Stimulated activated CD4-positive, alpha-beta T cell treated with anti-CD3 and anti-CD28 coated beads, Interleukin-12 subunit alpha, Interleukin-12 subunit beta, amount 100 ng/mL, for 24 hours (primary cell): ENCODE measurements at places on chromosomes 5 and 9.

GRCh38 chr9:95478335-95478734 is 38.4 kb downstream of the PTCH1 start:
- DNase-seq, result no peak

DNA sequence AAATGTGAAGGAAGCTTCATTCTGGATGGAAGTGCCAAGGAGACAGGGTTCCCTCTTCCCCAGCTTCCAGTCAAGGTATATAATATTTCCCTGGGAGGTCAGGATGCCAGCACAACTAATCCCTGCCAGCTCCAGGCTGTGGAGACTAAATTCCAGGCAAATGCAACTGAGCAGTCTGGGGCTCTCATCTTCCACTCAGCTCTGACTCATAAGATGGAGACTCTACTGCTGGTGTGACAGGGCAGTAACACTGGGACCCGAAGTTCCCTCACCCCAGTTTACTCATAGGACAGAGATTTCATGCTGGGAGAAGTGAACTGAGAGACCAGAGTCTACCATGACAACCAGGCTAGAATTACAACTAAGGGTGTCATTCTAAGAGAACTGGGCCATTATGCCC is 235.4 kb downstream of the FSTL4 start:
- no peak for DNase-seq

GRCh38 chr5:71701407-71701806 is 17.7 kb upstream of the CARTPT start:
- no peak for DNase-seq

DNA sequence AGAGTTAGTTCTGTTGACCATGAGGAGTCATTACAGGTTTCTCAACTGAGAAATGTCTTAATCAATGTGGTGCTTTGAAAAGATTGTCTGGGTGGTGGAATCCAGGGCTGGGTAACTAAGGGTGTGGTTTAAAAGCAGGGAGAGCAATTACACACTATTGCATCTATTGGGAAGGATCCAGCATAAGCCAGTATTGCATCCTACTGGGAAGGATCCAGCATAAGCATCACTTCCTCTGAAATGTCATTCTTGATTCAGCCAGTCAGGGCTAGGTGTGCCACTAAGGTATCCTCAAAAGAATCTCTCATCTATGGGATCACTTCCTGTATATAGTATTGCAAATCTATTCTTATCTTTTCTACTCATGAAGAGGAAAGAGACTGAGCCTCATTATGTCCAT is 38.6 kb downstream of the ELOVL7 start:
- DNase-seq, result no peak

DNA sequence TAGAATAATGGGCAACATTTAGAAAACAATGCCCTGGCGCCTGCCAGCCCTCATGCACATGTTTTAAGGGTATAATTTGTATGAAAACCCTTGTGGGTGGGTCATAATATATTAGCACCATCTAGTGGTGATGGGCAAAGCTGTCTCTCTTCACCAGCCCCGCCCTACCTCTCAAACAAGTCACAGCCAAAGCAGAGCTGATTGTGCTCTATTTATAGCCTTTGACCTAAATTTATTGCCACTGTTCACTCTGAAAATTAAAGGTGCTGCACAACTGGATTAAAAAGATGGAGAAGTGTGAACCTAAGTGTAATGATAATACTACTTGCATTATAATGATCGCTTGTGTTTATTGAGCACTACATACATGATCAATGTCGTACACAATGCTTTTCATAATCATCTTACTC is 131.9 kb upstream of the ANKH start:
- DNase-seq, result peak; percentile 27

GRCh38 chr5:130324953-130325671 is 420.8 kb downstream of the CHSY3 start:
- no peak for DNase-seq

- no peak for DNase-seq
Measured at GRCh38 chr9:123537809-123538208, 181.8 kb downstream of the CRB2 start.

- no peak for DNase-seq
Measured at GRCh38 chr5:149210225-149210624, 61.4 kb upstream of the AFAP1L1 start.

DNA sequence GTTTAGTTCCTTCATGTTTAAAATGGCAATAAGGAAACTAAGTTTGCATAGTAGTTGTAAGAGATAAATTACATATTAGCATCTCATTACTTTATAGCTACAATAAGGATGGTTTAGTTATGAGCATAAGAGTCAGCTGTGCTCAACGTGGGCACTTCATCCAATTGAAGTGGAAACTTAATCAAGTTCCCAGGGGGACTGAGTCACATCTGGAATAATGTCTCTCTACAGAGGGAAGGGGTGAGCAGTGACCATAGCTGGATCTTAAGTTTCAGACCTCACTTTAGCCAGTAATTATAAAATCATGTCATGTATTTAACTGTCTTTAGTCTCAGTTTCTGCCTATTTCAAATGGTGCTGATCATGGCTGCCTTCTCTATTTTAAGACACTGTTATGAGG is 36.8 kb upstream of the FAM240B start:
- no peak for DNase-seq

DNA sequence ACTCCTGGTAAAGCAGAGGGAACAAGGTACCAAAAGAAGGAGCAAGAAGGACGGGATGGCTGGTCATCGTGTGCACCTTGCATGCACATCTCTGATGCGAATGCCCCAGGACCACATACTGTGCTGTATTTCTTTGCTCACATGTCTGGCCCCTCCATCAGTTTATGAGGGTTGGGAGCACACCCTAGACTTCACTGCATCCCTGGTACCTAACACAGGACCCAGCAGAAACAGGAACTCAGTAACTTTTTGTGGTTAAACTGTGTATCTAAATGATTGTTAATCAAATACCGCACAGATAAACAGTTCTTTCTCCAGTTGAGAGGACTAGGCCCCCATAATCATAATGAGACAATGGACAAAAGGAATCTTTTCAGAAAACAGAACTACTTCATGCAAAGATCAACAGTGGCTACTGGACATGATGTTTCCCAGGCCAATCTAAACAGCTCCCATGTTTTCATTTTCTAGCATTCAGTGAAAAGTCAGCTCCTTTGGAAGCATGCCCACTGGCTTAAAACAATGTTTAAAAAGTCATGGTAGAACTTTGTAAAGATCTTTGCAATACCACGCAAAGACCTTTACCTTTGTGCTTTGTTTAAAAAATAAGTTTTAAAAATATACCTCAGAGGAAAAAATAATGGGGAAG is 55.5 kb upstream of the IFNK start:
- no peak for DNase-seq

DNA sequence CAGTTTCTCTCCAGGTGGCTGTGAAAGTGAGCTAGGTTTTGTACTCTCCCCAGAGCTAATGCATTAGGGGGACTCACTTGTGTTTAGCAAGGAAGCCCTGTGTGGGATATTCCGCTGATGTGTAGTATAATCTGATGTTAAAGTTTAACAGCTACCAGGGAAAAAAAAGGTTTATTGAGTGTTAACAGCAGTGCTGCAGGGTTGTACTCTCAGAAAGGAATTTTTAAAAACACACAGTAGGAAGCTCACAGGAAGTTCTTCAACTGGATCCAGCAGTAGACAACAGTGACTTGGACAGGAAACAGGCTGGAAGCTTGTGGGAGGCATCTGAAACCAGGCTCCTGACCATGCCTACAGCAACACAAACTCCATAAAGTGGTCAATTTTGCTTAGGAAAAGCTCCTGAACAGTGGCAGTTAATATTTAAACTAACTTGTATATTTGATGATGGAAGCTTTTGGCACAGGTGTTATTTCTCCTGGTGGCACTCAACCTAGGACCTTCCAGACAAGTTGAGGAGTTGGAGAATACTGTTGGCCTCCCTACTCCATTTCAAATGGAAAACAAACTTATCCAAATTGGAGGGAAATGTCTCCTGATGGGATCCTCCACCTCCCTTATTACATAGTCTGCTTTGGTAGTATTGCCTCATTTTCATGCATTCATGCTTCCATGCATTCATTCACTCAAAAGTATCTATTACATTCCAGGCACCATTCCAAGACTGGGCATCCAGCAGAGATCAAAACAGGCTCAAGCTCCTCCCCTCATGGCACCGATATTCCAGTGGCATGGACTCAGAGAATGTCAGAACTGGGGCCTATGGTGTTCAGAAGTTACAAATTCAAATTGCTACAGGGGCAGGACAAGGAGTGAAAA is 54.7 kb downstream of the FOXD1 start:
- DNase-seq, result no peak

GRCh38 chr9:35791297-35791921 is at the start of gene NPR2:
Gene NPR2, plus strand, starts transcription at chr9:35791591. Its CDS starts 818 bp downstream, at chr9:35792409.
- no peak for DNase-seq

DNA sequence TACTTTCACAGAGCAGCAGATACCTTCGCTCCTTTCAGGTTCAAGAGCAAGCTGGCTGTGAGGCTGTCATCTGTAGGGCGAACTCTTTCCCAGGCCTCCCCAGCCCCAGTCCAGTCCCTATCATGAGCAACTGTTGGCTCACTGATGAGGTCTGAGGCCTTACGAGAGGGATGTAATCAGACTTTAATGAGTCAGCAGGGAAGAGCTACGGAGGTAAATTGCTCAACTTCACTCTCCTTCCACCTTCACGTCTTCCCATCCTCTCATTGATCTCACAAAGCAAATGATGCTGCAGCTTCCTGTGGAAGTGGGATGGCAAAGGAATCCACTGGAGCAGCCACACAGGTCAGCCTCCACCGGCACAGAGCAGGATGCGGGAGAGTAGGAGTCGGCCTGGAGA is 130.7 kb upstream of the TBCA start:
- no peak for DNase-seq

DNA sequence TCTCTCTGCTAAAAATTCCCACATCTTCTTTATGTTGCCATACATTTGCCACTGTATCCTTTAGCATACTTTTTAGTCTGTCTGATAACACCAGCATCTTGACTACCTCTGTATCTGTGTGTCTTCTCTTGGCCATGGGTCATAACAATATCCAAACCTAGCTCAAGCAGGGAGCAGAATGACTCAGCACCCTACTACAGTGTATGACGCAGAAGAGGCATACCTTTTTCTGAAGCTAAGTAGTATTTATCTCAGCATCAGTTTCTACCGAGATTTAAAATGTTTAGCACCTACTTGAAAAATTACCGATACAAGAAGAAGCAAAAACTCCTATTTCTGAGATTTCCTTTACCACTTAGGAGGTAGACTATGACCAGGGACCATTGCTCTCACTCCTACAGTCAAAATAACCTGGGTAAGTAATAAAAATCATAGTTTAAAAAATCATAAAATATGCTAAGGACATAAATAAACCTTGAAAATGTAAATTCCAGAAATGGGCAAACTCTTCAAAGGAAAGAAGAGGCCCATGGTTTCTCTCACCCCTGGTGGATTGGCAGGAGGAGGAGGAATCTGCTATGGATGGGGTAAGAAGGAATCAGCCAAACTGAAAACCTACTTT is 286.5 kb downstream of the MAST4 start:
- no peak for DNase-seq

GRCh38 chr5:137613554-137614265 is 114.6 kb upstream of the SPOCK1 start:
- no peak for DNase-seq

DNA sequence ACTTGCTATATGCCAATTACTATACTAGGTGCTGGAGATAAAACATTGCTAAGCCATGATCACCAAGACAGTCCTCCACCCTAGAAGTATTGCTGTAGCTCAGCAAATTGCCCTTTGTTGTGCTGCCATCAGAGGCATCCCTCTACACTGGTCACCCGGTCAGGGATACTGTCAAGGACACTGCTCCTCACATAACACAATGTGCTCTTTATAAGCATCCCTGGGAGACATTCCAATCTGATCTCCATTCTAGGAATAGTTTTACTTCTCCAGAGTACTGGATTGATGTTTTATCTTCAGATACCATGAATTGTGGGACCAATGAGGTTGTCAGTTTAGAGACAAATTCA is 10.4 kb upstream of the DNAJA1 start:
- DNase-seq, result no peak

GRCh38 chr5:167731951-167732350 is 559.5 kb upstream of the WWC1 start:
- DNase-seq, result no peak

DNA sequence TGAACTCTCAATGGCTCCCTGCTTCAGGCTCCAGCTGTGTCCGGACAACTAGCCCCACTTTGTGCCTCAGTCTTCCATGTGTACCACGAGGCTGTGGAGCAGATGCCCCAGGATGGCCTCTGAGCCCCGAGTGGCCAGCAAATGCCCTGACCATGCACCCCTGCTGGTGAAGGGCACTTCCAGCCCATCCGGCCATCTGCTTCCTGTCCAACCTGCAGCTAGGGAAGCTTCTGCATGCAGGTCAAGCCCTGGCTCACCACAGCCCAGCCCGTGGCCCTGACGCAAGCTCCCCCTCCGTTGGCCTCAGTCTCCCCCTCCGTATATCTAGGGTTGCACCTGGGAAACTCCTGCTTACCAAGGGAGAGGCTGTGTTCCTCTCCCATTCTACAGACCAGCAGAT is 4.8 kb downstream of the NINJ1 start:
- DNase-seq, result no peak

GRCh38 chr5:119789406-119790117 is 160.2 kb downstream of the FAM170A start:
- DNase-seq, result no peak

- DNase-seq, result no peak
Measured at GRCh38 chr5:164597293-164597900, 1092.0 kb downstream of the MAT2B start.

DNA sequence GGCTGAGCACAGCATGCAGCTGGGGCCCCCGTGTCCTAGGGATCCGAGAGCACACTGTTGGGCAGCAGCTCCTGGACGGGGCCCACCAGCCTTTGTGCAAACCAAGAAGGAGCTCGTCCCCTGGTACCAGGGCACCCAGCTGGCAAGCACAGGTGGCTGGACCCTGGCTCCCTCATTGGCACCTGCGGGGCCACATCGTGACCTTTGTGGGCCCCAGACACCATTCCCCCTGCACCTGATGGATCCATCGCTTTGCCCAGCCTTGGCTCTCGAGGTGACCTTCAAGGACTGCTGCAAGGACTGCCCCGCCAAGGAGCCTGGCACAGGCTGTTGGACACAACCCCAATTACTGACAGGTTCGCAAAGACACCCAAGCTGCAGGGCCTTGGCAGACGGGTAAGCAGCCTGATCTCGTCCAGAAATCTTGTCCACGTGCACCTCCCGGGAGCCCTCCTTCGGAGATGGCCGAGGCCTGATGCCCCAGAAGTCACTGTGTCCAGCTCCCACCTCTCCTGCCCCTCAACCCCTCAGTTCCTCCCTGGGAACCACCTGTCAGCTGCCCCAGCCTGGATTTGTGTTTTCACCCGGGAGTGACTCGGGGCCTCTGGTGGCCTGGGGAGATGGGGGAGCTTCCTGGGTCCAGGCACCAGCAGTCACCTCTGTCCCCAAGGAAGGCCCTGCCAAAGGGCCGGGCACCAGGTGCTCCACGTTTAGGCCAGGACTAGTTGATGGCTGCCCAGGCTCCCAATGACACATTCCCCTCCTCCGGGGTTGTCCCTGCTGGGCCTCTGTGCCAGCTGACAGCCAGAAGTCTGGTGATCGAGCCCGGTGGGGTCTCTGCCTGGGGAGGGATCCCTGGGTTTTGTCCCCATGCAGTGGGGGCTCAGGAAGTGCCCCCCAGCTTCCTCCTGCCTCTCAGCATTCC is 137.1 kb upstream of the PPP1R26 start:
- no peak for DNase-seq
